Endothelial cell of umbilical vein (primary cell): ENCODE measurements at places on chromosomes 13 and 19. TPM values are rescaled to one million over a fixed set of nuclear protein-coding genes. Genes with fewer than 3 reads are reported as not detected.

CERS1 gene
- total RNA-seq, result 3.0 and 4.0 TPM in 2 replicates

PDE4C gene
- 0.76 and 0.97 TPM in 2 replicates for total RNA-seq

APOC4 gene
- not detected in 2 replicates for total RNA-seq

GPR183 gene
- not detected in 2 replicates for total RNA-seq

KCNJ14 gene
- 0.92 and 1.4 TPM in 2 replicates for total RNA-seq

ATP4B gene
- total RNA-seq, result not detected in 2 replicates

ZIK1 gene
- 1.3 and 2.4 TPM in 2 replicates for total RNA-seq

PEAK3 gene
- total RNA-seq, result not detected in 2 replicates

ELF1 gene
- 61.2 and 62.5 TPM in 2 replicates for total RNA-seq

IGFL4 gene
- total RNA-seq, result not detected in 2 replicates

CTU1 gene
- 8.2 and 8.7 TPM in 2 replicates for total RNA-seq

SEMA6B gene
- 166 and 176 TPM in 2 replicates for total RNA-seq

TBCB gene
- 178 and 190 TPM in 2 replicates for total RNA-seq

RCBTB2 gene
- 9.9 and 12.6 TPM in 2 replicates for total RNA-seq

SIGLECL1 gene
- total RNA-seq, result not detected in 2 replicates

ZSCAN4 gene
- not detected in 2 replicates for total RNA-seq

ZNF285 gene
- 3.6 and 4.6 TPM in 2 replicates for total RNA-seq

SLC17A7 gene
- total RNA-seq, result 0.13 and 0.25 TPM in 2 replicates

ZNF578 gene
- total RNA-seq, result 0.85 and 1.00 TPM in 2 replicates

DIRAS1 gene
- total RNA-seq, result 0.09 and 0.23 TPM in 2 replicates

TBXA2R gene
- total RNA-seq, result 2.9 and 3.4 TPM in 2 replicates

PNMA8A gene
- 0.16 and 0.27 TPM in 2 replicates for total RNA-seq

PPP1R12C gene
- 137 and 149 TPM in 2 replicates for total RNA-seq

ZNF829 gene
- 1.2 and 1.3 TPM in 2 replicates for total RNA-seq

ZFP82 gene
- total RNA-seq, result 3.7 and 3.9 TPM in 2 replicates

ZNF567 gene
- total RNA-seq, result 4.4 and 5.9 TPM in 2 replicates

CATSPERD gene
- not detected in 2 replicates for total RNA-seq

SKA3 gene
- total RNA-seq, result 25.9 and 28.7 TPM in 2 replicates

N4BP2L1 gene
- total RNA-seq, result 1.8 and 2.1 TPM in 2 replicates

ZNF229 gene
- total RNA-seq, result 6.0 and 8.8 TPM in 2 replicates

CGB1 gene
- total RNA-seq, result not detected in 2 replicates

FGF22 gene
- total RNA-seq, result not detected in 2 replicates
